ENCODE measurements at places on chromosomes 7 and 10.

DNA sequence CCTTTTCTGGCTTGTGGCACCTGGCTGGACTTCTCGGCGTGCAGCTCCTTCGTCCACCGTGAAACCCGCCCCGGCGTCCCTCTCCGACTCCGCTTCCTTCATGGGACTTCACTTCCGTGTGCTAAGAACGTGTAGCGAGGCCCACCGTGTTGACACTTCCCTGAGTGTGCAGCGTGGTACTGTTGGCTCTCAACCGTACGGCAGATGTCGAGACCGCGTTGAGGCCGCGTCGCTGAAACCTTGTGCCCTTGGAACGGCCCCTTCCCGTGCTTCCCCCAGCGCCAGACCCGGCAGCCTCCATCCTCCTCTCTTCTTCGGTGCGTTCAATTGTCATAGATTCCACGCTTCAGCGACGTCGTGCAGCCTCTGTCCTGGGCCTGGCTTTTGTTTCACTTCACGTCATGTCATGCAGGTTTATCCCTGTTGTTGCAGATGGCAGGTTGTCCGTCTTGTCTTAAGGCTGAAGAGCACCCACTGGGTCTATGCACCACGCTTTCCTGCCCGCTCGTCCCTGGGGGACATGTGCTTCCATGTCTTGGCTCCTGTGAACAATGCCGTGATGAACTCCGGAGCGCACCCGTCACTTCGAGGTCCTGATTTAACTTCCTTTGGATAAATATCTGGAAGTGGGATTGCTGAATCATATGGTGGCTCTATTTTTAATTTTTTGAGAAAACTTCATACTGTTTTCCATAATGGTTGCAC, 465.3 kb downstream of the DNAJB6 start:
- no peak for DNase-seq

DNA sequence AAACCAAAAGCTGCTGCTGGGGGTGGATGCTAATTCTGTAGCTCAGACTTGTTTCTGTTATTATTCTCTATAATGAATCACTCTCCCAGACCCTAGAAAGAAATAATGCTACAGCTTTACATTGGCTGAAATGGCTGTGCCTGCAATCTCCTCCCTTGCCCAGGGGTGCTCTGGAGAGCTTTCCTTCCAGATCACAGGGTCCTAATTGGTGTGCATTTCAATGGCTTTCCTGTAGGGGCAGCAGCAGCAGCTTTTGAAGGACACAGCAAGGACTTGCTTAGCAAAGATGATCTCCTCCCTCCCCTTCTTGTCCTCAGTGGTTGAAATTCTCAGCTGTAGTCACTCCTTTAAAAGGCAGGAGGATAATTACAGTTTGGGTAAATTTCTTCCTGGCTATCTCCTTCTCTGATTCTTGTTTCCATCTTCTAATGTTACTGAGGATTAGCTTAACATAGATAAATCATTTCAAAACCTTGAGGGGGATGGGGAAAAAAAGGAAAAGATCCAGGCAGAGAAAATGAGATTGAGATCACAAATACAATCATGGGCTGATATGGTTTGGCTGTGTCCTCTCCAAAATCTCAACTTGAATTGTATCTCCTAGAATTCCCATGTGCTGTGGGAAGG, 120.2 kb upstream of the CTTNBP2 start:
- DNase-seq = no peak

DNA sequence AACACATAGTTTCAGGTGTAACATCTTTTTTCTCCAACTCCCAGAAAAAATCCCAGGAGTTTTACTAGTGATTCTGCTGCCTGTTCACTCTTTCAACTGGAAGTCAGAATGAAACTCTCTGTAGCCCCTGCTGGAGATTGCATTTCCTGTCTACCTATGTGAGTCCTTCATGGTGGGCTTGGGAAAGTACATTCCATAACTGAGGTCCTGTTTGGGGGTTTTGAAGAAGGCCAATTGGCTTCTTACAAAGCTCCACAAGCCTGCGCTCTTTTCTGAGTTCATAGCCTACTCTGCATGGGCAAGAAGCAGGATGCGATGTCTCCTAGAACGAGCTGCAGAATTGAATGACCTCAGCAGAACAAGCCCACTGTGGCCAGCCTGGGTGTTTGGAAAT, 86.7 kb downstream of the LYZL2 start:
- DNase-seq = no peak

- no peak for DNase-seq
Observed at GRCh38 chr7:33640741-33641140, 264.6 kb upstream of the BMPER start.

GRCh38 chr10:93718937-93719725, 16.7 kb upstream of the FRA10AC1 start:
- no peak for DNase-seq

DNA sequence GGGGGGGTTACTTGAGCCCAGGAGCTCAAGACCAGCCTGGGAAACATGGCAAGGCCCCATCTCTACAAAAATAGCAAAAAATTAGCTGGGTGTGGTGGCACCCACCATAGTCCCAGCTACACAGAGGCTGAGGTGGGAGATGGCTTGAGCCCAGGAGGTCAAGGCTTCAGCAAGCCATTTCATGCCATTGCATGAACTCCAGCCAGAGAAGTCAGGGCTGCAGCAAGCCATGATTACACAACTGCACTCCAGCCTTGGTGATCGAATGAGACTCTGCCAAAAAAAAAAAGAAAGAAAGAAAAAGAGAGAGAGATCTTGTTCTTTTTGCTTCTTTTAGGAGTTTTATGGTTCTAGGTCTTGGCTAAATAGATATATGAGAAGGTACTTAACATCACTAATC, 200.2 kb upstream of the PHYHIPL start:
- no peak for DNase-seq

- no peak for DNase-seq
Observed at GRCh38 chr7:33108554-33109004, 625 bp downstream of the RP9 start.

- DNase-seq = no peak
Observed at GRCh38 chr7:77745746-77746145, 49.5 kb downstream of the RSBN1L start.

DNA sequence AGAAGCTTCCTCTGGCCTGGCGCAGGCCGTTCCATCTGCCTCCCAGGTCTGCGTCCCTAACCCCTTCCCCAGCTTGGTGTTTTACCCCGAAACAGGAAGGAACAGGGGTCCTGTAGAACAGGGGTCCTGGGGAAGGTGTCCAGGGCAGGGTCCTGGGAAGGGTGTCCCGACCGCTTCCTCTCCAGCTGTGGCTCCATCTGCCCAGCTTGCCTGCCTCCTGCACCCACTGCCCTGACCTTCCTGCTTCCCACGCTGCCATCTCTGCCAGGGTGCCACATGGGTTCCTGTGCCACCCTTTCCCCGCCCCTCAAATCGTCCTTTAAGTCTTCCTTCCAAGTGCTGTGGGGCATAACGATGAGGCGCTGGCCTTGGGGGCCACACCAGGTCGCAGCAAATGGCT, 32.4 kb downstream of the WDR86 start:
- no peak for DNase-seq

DNA sequence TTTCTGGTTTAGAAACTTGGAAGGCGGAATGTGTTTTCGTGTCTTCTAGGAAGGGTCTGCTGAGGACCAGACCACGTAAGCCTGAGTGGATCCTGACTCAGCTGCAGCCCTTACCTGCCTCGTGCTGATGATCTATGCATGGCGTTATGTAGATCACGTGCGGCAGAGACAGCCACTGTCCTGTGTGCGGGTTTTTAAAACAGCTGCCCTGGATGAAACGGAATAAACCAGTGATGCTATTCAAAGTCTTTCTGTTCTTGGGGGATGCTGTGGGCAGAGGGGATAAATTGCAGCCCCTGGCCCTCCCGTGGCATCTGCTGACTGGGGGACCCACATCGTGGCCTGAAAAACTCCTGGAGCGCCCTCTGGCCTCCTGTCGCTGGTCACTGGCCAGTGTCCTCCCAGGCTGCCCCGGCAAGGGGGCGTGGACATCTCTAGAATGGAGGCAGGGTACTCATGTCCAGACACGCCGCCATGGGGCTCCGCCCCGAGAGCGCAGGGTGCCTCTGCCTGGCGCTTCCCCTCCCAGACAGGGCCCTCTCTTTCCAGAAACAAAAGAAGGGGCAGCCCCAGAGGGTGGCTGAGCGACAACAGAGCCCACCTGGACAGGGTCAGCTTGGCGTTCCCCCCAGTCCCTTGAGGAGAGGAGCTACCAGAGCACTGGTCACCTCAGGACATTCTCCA, 13.2 kb downstream of the ALKBH4 start:
- DNase-seq = no peak

- DNase-seq = no peak
Observed at GRCh38 chr10:130489891-130490290, 353.7 kb downstream of the GLRX3 start.

GRCh38 chr10:87861566-87861952, 1.8 kb downstream of the KLLN start:
- peak; percentile 7 for DNase-seq

DNA sequence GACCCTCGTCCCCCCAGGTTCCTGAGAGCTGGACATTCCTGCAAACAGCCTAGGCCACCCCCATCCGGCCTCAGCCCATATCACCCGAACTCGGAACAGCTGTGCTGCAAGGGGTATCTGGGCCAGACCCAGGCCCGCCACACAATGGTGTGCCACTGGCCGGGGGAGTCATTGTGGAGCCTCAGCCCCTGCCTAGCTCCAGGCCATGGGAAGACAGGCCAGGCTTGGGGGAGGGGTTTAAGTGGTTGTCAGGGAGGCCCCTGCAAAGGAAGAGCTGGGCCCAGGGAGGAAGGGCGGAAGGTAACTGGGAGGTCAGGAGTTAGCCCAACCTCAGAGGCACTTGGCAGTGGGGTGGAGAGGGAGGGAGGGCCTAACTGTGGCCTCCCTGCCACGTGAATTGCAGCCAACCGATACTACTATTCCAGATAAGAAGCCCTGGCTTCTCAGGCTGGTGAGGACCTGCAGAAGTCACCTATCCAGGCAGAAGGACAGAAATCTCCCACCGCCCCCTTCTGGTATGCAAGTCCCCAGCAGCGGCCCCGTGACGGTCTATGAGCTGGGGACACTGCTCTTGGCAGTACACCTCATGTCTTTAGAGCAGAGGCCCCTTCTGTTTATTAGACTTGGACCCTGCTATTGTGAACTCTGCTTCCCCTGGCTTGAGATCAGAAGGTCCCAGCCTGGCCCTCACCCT, 26.8 kb downstream of the VSIR start:
- no peak for DNase-seq

DNA sequence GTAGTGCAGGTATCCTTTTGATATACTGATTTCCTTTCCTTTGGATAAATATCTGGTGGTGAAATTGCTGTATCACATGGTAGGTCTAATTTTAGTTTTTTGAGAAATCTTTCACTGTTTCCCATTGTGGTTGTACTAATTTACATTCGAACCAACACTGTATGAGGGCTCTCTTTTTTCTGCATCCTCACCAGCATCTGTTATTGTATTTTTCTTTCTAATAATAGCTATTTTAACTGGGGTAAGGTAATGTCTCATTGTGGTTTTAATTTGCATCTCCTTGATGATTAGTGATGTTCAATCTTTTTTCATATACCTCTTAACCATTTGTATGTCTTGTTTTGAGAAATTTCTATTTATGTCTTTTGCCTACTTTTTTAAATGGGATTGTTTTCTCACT, 335.4 kb upstream of the MTPN start:
- DNase-seq = no peak

GRCh38 chr7:81327468-81328266, 408.8 kb upstream of the SEMA3C start:
- no peak for DNase-seq

- DNase-seq = no peak
Observed at GRCh38 chr7:17654940-17655339, 285.4 kb downstream of the SNX13 start.

- DNase-seq = no peak
Observed at GRCh38 chr10:48551861-48552591, 52.8 kb downstream of the ARHGAP22 start.

DNA sequence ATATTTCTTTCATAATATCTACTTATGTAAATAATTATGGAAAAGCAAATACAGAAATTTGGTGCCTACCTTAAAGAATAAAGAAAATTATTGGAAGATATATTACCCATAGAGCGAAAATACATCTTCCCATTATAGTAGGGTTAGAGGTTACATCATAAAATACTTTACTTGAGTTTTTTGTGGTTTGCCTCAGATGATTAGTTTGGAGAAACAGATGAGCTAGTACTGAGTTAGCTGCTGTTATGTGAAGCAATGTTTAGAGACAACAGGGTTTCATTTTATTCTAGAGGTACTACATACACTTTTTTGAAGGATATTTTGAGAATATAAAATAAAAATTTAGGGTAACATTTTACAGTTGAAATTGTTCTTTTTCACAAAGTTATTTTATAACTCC, 2.9 kb upstream of the MLLT10 start:
- DNase-seq = no peak

GRCh38 chr10:86347856-86348255, 18.7 kb downstream of the GRID1 start:
- no peak for DNase-seq

DNA sequence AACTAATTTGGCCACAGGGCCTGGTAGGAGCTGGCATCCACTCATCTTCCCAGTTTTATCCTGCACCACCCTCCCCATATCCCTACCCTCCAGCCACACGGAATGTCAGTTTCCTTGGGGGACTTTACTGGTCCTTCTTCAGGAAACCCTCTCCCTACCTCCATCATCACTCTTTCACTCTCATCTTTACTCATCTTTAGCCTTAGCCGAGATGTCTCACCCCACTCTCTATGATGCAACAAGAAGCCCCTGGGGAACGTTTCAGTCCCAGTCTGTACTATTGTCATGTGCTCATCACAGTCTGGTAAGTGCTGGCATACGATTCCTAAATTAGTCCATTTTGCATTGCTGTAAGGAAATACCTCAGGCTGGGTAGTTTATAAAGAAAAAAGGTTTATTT, 34.9 kb upstream of the TMEM248 start:
- no peak for DNase-seq

DNA sequence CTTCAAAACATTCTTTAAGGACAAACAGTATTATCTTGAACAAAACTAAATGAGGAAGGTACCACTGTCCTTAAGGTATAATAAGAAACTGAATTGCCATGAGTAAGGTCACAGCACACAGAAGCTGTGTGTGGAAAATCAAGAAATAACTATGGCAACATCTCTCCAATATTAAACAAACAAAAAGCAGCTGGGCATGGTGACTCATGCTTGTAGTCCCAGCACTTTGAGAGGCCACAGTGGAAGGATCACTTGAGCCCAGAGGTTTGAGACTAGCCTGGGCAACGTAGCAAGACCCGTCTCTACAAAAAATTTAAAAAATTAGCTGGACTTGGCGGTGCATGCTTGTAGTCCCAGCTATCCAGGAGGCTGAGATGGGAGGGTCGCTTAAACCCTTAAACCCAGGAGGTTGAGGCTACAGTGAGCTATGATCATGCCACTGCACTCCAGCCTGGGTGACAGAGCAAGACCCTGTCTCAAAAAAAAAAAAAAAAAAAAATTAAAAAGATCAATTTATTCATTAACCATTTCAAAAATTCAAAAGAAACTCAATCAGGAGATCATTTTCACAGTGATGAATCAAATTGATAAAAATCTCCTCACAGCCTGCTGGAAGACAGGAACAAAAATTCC, 195.4 kb downstream of the SKIDA1 start:
- no peak for DNase-seq

GRCh38 chr7:23100697-23101096, 4.9 kb upstream of the KLHL7 start:
- no peak for DNase-seq

GRCh38 chr7:37557571-37558209, 109.0 kb upstream of the ELMO1 start:
- no peak for DNase-seq

GRCh38 chr10:44435196-44435595, 50.3 kb upstream of the CXCL12 start:
- DNase-seq = no peak

Measured in stimulated activated CD4-positive, alpha-beta T cell treated with anti-CD3 and anti-CD28 coated beads, Interleukin-15, amount 100 ng/mL, for 48 hours (primary cell).